ENCODE measurements at places on chromosomes 4 and X. TPM values are rescaled to one million over a fixed set of nuclear protein-coding genes. Genes with fewer than 3 reads are reported as not detected.

DNA sequence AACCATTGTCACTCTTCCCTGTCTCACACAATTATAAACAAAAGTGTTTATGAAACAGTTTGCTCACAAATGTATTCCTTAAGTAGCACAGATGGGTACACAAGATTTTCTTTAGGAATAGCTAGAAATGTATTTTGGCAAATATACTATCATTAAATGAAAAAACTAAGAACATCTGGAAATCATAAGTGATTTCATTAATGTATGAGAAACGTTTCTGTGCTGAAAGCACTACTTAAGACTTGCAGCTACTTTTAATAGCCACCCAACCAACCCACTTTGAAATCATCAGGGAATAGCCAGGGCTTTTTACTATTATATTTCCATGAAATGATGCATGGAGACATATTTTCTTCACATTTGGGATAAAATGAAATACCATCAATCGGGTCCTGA is 62.3 kb upstream of the NAP1L5 start:
- H3K4me1 ChIP-seq: peaks cover 7% of the 10 kb centered on the region
- H3K27me3 ChIP-seq: no peaks in the 10 kb centered on the region
- no peak overlapping the region for H3K27ac ChIP-seq
- DNase-seq: no peak
- H3K36me3 ChIP-seq: peaks cover 21% of the 10 kb centered on the region
- H3K4me3 ChIP-seq: no peak overlapping the region

The CSAG2 gene
- total RNA-seq: not detected

DNA sequence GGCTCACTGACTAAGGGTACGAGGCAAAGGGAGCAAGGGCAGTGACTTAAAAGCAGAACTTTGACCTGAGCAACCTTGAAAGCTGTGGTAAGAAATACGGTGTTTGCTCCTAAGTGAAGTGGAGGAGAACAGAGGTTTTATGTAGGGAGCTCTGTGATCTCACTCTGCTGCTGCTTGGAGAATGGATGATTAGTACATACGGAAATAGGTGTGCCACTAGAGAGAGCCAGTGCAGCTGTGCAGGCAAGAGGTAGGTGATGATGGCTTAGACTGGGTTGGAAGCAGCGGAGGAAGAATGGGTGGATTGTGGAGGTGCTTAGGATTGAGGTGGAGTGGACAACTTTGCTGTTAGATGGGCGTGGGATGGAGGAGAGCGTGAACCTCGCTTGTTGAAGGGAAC is 85.0 kb downstream of the FAM193A start:
- no peaks in the 10 kb centered on the region for H3K27me3 ChIP-seq
- H3K4me3 ChIP-seq: no peak overlapping the region
- peaks cover 4% of the 10 kb centered on the region for H3K36me3 ChIP-seq

DNA sequence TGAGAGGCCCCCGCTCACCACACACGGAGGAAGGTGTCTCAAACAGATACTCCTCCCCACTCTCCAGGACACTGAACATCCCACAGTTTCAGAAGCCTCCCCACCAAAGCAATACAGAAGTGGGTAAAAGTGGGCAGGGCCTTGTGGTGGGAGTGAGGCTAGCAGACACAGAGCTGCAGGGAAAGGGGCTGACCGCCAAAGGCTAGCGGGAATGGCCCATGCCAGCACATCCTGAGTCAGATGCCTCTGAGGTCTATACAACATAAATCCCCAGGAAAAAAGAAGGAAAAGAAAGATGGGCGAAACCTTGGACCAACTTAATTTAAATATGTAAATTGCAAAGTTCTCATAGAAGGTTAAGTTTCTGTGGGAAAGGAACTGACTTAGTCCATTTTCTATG is 21.9 kb upstream of the ARHGAP10 start:
- H3K27ac ChIP-seq: no peak overlapping the region
- peaks cover 10% of the 10 kb centered on the region for H3K27me3 ChIP-seq
- no peak for DNase-seq
- H3K4me1 ChIP-seq: peaks cover 3% of the 10 kb centered on the region
- H3K4me3 ChIP-seq: no peak overlapping the region
- H3K36me3 ChIP-seq: no peaks in the 10 kb centered on the region

GRCh38 chr4:173009129-173009823 is 159.3 kb upstream of the GALNT7 start:
- H3K27me3 ChIP-seq: peaks cover 9% of the 10 kb centered on the region
- H3K27ac ChIP-seq: no peak overlapping the region
- no peaks in the 10 kb centered on the region for H3K4me1 ChIP-seq
- DNase-seq: no peak
- no peak overlapping the region for H3K4me3 ChIP-seq
- no peaks in the 10 kb centered on the region for H3K36me3 ChIP-seq
